CD4-positive, alpha-beta T cell (primary cell): ENCODE measurements at places on chromosomes 5 and 9.

- no peak for DNase-seq
- no peaks in the 10 kb centered on the region for H3K4me1 ChIP-seq
- no peaks in the 10 kb centered on the region for H3K36me3 ChIP-seq
- H3K4me3 ChIP-seq = no peak overlapping the region
Measured at GRCh38 chr9:130845901-130846481, 10.9 kb downstream of the ABL1 start.

- no peaks in the 10 kb centered on the region for H3K36me3 ChIP-seq
- DNase-seq = no peak
- no peak overlapping the region for H3K27ac ChIP-seq
- no peaks in the 10 kb centered on the region for H3K4me1 ChIP-seq
Measured at GRCh38 chr9:130672933-130673615, 8.7 kb downstream of the PRDM12 start.

DNA sequence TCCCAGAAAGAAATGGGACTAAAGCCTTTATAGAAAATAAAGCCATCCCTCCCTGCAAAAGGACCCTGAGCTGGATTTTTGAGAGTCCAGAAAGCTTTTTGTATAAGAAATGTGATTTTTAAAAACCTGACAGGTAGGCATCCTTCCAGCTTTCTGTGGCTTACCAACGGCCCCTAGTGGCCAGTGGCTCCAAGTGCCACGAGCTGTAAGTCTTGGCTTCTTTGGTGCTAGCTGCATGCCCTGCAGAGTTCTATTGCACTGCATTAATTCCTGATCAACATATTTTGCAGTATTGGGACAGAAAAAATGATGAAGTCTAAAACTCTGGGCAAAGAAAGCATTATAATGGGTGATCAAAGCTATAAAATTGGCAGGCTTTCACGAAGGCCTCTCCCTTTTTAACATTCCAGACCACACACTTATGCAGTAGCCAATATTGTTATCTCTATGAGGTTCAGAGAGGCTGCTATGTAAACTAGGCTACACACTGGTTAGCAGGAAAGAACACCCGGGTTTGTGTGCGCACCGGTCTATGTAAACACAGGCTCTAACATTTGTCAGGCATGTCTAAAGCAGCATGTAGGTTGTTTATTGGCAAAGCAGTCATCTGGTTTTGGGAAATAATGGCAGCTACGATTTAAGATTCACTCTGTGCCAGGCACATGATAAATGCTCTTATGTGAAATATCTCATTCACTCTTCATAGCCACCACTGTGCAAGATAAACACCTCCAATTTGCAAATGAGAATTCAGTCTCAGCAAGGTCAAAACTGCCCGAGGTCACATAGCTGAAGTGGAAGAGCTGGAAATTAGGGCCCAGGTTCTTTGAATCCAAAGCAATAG, 55.2 kb downstream of the NMUR2 start:
- no peaks in the 10 kb centered on the region for H3K36me3 ChIP-seq
- peak; percentile 41 for DNase-seq
- H3K27me3 ChIP-seq = peaks cover 4% of the 10 kb centered on the region
- H3K4me1 ChIP-seq = no peaks in the 10 kb centered on the region

DNA sequence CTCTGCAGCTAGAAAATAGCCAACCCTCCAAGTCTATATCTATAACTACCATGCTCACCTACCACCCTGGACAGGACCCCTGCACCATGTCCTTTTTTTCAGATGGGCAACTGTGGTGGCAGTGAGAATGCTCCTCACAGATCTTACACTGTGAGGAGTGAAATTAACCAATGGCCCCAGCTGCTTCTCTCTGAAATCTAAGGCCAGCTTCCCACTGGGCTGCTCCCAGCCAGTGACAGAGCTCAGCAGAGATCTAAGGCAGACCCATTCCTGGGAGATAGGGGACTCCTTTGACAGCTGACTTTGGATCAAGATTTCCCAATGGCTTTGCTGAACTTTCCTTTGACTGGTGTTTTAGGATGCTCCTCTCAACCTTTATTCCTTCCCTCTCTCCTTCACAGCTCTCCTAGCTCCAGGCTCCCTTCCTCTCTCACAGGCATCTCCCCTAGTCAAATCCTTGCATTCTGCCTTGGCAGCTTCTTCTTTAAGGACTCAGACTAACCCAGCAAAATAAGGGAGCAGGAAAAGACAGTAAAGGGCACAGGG, 1.6 kb upstream of the ARAP3 start:
- H3K27me3 ChIP-seq = no peaks in the 10 kb centered on the region
- peak overlapping the region; percentile 3 for H3K27ac ChIP-seq
- H3K36me3 ChIP-seq = no peaks in the 10 kb centered on the region
- H3K4me3 ChIP-seq = no peak overlapping the region
- DNase-seq = no peak

DNA sequence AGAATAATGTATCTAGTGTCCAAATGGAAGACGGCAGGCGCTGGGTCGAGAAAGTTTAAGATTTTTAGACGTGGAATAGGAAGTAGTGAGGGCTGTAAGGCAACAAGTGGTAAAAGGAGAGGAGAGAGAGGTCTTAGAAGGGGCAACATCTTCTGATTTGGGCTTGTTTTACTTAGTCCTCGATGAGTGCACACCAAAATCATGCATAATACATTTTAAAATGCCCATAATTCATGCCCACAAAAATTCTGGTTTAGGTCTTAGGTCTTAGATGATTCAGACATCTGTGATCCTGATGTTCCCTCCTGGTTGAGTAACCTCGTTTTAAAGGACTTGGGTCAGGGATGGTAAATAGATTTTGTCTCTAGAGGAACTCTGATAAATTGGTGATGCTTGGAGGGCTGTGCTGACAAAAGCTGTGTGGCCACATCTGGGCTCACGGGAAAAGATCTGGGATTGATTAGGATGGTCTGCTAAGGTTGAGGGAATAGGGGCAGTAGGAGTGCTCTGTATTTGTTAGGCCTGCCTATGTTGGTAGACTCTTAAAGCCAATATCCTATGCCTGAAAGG, 476.3 kb downstream of the CCDC171 start:
- no peaks in the 10 kb centered on the region for H3K27me3 ChIP-seq
- H3K36me3 ChIP-seq = no peaks in the 10 kb centered on the region
- no peak overlapping the region for H3K4me3 ChIP-seq
- no peak for DNase-seq
- H3K4me1 ChIP-seq = no peaks in the 10 kb centered on the region

GRCh38 chr9:16044579-16044881, 491.7 kb downstream of the CCDC171 start:
- H3K27ac ChIP-seq = no peak overlapping the region
- no peaks in the 10 kb centered on the region for H3K36me3 ChIP-seq
- no peak overlapping the region for H3K4me3 ChIP-seq
- H3K27me3 ChIP-seq = no peaks in the 10 kb centered on the region
- no peaks in the 10 kb centered on the region for H3K4me1 ChIP-seq
- DNase-seq = no peak

DNA sequence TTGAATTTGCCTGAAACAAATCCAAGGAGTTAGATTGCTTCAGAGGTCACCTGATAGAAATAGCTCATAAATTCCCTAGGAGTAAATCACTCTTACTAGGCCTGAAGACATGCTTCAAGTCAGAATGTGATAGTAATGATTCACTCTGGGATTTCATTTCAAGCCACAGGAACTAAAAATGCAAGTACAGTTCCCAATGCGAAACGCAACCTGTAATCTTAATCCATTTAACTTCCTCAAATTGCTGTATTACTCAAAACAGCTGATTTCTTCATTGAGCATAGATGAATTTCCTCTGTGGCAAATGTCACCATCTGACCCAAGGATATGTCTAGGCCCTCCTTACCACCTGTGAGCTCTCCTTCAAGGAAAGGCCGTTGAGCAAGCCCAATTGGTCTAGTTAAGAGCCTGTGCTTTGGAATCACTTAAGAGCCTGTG, 32.1 kb upstream of the IL6ST start:
- H3K4me1 ChIP-seq = no peaks in the 10 kb centered on the region
- H3K27ac ChIP-seq = no peak overlapping the region
- H3K36me3 ChIP-seq = no peaks in the 10 kb centered on the region
- DNase-seq = no peak
- H3K27me3 ChIP-seq = no peaks in the 10 kb centered on the region
- no peak overlapping the region for H3K4me3 ChIP-seq

GRCh38 chr5:15787681-15788080, 287.7 kb downstream of the FBXL7 start:
- no peak overlapping the region for H3K27ac ChIP-seq
- DNase-seq = no peak
- no peak overlapping the region for H3K4me3 ChIP-seq
- H3K36me3 ChIP-seq = no peaks in the 10 kb centered on the region
- H3K4me1 ChIP-seq = no peaks in the 10 kb centered on the region
- H3K27me3 ChIP-seq = no peaks in the 10 kb centered on the region

GRCh38 chr5:3709717-3710348, 114.2 kb downstream of the IRX1 start:
- no peak overlapping the region for H3K27ac ChIP-seq
- DNase-seq = no peak
- H3K4me1 ChIP-seq = no peaks in the 10 kb centered on the region
- no peaks in the 10 kb centered on the region for H3K36me3 ChIP-seq
- H3K4me3 ChIP-seq = no peak overlapping the region
- H3K27me3 ChIP-seq = no peaks in the 10 kb centered on the region

- no peak for DNase-seq
- H3K27ac ChIP-seq = no peak overlapping the region
- no peaks in the 10 kb centered on the region for H3K36me3 ChIP-seq
- H3K4me1 ChIP-seq = peaks cover 5% of the 10 kb centered on the region
- H3K4me3 ChIP-seq = no peak overlapping the region
Measured at GRCh38 chr5:79800979-79801827, 111.6 kb downstream of the CMYA5 start.

GRCh38 chr9:137381501-137382443, 41.2 kb downstream of the EXD3 start:
- H3K4me3 ChIP-seq = no peak overlapping the region
- no peaks in the 10 kb centered on the region for H3K36me3 ChIP-seq

GRCh38 chr5:142023836-142024235, 11.0 kb upstream of the GNPDA1 start:
- H3K4me1 ChIP-seq = peaks cover 9% of the 10 kb centered on the region
- H3K27me3 ChIP-seq = no peaks in the 10 kb centered on the region
- no peak overlapping the region for H3K4me3 ChIP-seq
- no peaks in the 10 kb centered on the region for H3K36me3 ChIP-seq
- H3K27ac ChIP-seq = no peak overlapping the region
- no peak for DNase-seq

DNA sequence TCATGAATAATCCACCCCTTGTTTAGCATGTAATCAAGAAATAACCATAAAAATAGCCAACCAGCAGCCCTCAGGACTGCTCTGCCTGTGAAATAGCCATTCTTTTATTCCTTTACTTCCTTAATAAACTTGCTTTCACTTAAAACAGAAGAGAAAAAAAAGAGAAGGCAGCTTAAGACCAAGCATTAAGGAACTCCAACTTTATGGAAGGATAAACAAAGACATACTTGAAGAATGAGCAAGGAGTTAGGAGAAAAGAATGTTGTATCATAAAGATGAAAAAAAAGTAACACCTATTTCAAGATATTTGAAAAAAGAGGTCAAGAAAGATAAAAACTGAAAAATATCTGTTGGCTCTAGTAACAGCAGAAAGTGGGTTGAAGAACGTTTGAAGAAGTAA, 107.6 kb downstream of the RNF180 start:
- H3K27me3 ChIP-seq = no peaks in the 10 kb centered on the region
- no peak overlapping the region for H3K27ac ChIP-seq
- no peak overlapping the region for H3K4me3 ChIP-seq
- no peaks in the 10 kb centered on the region for H3K4me1 ChIP-seq
- no peak for DNase-seq

DNA sequence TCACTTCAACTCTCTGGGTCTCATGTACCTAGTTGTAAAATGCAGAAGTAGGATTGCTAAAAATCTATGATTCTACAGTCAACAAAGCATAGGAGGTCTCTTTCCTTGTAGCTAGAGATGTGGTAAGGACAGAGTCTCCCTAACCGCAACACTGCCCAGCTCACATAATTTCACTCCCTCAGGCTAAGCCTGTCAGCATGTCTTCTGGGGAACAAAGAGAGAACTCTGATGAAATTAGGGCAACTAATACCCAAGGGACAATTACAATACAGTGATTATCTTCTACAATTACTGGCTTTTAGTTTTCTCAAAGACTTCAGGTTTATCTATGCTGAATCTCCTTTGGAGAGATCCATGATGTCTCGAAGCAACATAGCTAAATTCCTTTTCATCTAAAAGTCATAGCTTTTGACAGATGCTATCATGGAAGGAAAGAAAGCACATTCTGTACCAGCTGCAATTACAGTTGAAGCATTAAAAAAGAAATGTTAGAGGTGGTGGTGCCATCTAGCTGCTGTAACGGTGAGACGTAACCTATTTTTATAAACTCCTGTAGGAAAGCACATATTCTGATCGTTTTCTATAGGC, 141.1 kb upstream of the TARS1 start:
- H3K36me3 ChIP-seq = no peaks in the 10 kb centered on the region
- no peaks in the 10 kb centered on the region for H3K27me3 ChIP-seq
- DNase-seq = peak; percentile 39
- H3K4me1 ChIP-seq = no peaks in the 10 kb centered on the region

DNA sequence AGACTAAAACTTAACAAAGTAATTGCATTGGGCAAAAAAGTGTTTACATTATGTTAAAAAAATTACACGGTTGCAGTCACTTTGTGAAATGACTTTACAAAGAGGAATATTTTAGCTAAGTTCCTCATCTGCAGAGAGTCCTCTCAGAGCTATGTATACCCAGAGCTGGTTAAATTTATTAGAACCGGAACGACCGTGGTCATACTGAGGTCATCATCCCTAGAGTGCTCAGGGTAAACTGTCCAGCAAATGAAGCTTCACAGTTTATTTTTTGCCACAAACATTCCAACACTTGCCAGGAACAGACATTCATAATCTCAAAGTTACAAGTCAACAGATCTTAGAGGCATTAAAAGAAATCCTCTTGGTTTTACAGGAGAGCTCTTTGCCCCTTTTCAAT, 897 bp downstream of the ROPN1L start:
- H3K27ac ChIP-seq = no peak overlapping the region
- DNase-seq = no peak
- H3K36me3 ChIP-seq = no peaks in the 10 kb centered on the region
- H3K4me1 ChIP-seq = peaks cover 65% of the 10 kb centered on the region
- H3K27me3 ChIP-seq = no peaks in the 10 kb centered on the region

GRCh38 chr9:117234103-117234502, 180.8 kb downstream of the ASTN2 start:
- no peaks in the 10 kb centered on the region for H3K36me3 ChIP-seq
- H3K27ac ChIP-seq = no peak overlapping the region
- DNase-seq = no peak
- H3K4me3 ChIP-seq = no peak overlapping the region
- H3K27me3 ChIP-seq = no peaks in the 10 kb centered on the region

DNA sequence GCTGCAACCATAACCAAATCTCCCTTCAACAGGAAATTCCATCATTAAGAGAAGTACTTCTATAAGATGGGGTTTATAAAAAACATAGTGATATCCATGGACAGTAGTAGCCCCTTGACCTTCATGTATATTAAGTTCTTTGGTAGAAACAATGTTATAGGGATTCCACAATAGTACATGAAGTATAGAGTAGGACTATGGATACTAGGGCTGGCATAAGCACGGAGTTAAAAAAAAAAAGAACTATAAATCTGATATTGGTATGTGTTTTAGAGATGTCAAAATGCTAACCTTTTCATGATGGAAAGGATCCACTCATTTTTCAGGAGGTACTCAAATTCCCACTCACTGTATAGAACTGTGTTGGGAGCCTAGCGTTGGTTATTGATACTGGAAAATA, 337.6 kb downstream of the FGF10 start:
- H3K36me3 ChIP-seq = no peaks in the 10 kb centered on the region
- no peaks in the 10 kb centered on the region for H3K4me1 ChIP-seq
- H3K27ac ChIP-seq = no peak overlapping the region
- DNase-seq = no peak
